A172 (cell line): ENCODE measurements at places on chromosomes 2 and 18. TPM values are rescaled to one million over a fixed set of nuclear protein-coding genes. Genes with fewer than 3 reads are reported as not detected.

The RTP5 gene
- not detected in 2 replicates for total RNA-seq

The ABCB11 gene
- not detected in 2 replicates for total RNA-seq

The ITM2C gene
- 52.0 and 53.4 TPM in 2 replicates for total RNA-seq

The FBXO41 gene
- 2.4 and 2.9 TPM in 2 replicates for total RNA-seq

The IL36A gene
- not detected in 2 replicates for total RNA-seq

The GAD1 gene
- 9.9 and 15.2 TPM in 2 replicates for total RNA-seq

The IL36RN gene
- total RNA-seq: not detected in 2 replicates

The HMSD gene
- 0.12 TPM in 1 of 2 replicates, not detected in the other for total RNA-seq

The SLC11A1 gene
- 0.19 TPM in 1 of 2 replicates, not detected in the other for total RNA-seq

The COLEC11 gene
- 0.17 TPM in 1 of 2 replicates, not detected in the other for total RNA-seq

The CD8A gene
- not detected in 2 replicates for total RNA-seq

The COBLL1 gene
- total RNA-seq: 6.7 and 9.8 TPM in 2 replicates

The POTEC gene
- total RNA-seq: 0.53 and 0.98 TPM in 2 replicates

The POU3F3 gene
- not detected in 2 replicates for total RNA-seq

The CPO gene
- not detected in 2 replicates for total RNA-seq

The SPC25 gene
- total RNA-seq: 63.4 and 98.4 TPM in 2 replicates

The KCNJ3 gene
- 0.02 TPM in 1 of 2 replicates, not detected in the other for total RNA-seq

The SLC14A1 gene
- total RNA-seq: 1.6 TPM in 1 of 2 replicates, not detected in the other

The IL36G gene
- not detected in 2 replicates for total RNA-seq

The GCKR gene
- total RNA-seq: not detected in 2 replicates

The BARD1 gene
- total RNA-seq: 23.7 and 31.6 TPM in 2 replicates
